ENCODE measurements at places on chromosomes 6 and 20.

GRCh38 chr20:47235853-47236638 is 120.5 kb downstream of the ZMYND8 start:
- no peak for DNase-seq

DNA sequence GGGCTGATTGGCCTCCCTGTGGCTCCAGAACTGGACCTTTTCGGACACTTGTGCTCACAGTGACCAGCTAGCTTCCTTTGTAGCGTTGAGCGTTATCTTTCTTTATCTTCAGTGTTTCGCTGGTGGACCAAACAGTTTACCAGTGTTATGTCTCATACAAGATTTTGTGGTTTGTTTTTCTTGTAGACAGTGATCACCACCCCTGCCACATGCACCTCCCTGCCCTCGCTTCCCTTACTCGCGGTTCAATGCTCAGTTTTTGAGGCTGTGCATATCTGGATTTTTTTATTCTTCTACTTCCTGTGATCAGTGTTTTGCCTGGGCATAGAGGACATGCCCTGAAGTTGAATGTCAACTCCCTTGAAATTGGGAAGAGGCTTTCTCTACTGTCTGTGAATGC is 16.4 kb downstream of the MYT1 start:
- DNase-seq = peak; percentile 8

DNA sequence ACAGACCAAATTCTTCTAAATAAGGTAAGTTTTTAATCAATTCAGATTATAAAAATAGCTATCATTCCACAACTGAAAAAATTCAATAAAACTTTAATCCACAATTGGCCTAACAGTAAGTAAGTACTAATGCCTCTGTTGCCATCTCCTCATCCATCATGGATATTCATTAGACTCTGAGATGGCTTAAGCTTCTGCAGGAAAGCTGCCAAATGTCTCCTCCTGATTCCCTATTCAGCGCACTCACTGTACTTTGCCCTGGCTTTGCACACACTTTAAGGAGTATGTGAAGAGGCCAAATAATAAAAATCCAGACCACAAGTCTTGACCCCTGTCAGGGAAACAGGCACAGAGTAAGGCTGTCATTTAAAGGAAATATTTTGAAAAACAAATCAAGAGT is 23.6 kb downstream of the PGM3 start:
- DNase-seq = no peak

GRCh38 chr20:20225325-20226043 is 142.4 kb upstream of the INSM1 start:
- DNase-seq = no peak

- DNase-seq = no peak
These were observed 10.1 kb downstream of the CRYBG1 start for GRCh38 chr6:106370639-106371038.

- DNase-seq = no peak
These were observed 68.3 kb downstream of the ANKRD6 start for GRCh38 chr6:89501222-89501621.

- DNase-seq = no peak
These were observed 101.4 kb downstream of the BMP2 start for GRCh38 chr20:6868861-6869260.

DNA sequence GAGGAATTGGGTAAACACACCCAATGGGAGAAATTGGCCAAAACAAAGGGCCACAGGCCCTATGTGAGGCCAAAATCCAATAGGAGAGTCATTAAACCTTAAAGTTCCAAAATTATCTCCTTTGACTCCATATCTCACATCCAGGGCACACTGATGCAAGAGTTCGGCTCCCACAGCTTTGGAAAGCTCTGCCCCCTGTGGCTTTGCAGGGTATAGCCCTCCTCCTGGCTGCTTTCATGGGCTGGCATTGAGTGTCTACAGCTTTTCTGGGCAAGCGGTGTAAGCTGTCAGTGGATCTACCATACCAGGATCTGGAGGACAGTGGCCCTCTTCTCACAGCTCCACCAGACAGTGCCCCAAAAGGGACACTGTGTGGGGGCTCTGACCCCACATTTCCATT is 160.5 kb downstream of the ADGRG6 start:
- peak; percentile 12 for DNase-seq

- peak; percentile 83 for DNase-seq
These were observed 93.2 kb downstream of the GMPR start for GRCh38 chr6:16331384-16332174.

GRCh38 chr6:89024456-89024855 is 56.1 kb upstream of the PNRC1 start:
- no peak for DNase-seq

DNA sequence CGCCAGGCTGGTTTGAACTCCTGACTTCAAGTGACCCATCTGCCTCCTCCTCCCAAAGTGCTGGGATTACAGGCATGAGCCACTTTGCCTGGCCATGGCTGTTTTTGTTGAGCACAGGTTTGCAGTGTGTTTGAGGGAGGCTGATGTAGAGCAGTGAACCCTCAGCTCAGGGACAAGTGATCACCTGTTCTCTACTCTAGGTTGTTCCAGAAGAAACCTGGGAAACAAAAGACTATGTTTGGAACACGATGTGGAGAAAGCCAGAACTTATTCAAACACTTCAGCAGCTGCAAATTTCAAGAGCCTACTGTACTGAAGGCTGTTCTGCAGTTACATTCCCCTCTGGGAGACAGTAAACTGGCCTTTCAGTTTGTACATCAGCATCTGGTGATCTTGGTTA is 4.7 kb downstream of the TULP1 start:
- DNase-seq = no peak

DNA sequence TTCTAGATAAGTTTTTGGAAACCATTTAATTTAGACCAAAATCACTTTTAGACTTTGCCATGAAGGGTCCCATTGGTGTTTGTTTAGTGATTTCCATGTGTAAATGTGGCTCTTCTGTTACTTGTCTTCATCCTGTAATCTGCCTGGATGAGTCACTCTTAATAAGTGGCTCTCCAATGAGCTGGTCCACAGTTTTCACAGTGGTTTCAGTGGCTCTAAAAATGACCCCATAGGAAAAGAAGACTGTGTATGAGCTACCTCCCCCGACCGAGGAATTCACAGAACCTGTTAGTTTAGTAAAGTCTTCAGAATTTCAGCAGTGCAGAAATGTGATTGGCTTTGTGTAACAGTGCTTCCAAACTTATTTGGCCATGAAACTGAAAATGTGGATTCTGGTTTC is 492.0 kb upstream of the MARCKS start:
- DNase-seq = no peak

DNA sequence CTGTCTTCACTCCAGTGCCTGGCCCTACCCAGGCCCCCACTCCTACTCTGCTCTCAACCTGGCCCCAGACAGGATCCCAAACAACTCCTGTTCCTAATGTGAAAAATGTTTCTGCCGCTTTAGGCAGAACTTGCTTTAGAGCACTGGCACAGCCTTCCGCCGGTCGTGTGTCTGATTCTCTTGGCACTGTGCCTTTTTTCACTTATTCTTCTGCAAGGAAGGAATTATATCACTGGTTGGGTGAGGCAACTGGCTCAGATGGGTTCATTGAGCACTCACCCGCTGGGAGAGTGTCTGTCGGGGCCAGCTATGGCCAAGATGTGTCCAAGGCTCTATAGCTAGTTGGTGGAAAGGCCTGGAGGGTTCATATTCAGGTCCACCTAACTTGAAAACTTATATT is 33.6 kb upstream of the HLA-A start:
- no peak for DNase-seq

- DNase-seq = no peak
These were observed 22.6 kb downstream of the NEDD9 start for GRCh38 chr6:11209906-11210305.

DNA sequence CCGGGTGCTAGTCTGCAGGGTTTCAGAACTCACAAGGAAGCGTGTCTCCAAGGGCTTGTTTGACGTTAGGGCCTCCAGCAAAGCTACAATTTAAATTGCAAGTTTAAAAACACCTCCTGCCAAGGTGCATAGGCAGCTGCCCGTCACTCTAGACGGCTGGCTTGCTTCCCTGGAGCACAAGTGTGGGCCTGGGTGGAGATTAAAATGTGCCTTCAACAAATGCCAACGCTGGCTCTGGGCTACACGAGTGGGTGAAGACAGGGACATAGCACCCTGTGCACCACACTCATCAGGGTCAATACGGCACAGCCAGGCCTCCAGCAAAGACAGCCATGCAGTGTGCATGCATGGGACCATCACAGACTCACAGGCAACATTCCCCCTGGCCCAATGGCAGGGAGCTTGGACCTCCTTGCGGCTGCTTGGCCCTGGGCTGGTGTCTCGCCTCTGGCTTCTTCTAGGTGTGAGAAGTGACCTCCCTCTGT is 48.4 kb upstream of the FRMD1 start:
- no peak for DNase-seq

DNA sequence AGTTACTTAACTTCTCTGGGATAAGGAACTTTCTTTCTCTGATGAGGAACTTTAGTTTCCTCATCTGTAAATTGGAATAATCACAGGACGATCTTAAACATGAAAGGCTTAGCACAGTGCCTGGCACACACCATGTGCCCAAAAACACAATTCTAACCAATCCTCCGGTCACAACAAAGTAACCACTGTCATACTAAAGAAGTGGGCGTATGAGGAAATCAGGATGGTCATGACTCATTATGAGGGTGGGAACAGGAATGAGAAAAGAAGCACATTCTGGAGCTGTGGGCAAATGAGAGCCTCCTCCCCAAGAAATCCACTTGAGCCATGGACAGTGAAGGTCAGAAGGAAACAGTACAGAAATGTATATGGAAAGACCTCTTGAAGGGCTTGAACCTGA is 82.9 kb downstream of the LRFN2 start:
- DNase-seq = no peak
